ENCODE measurements at places on chromosomes 11 and 22. TPM values are rescaled to one million over a fixed set of nuclear protein-coding genes. Genes with fewer than 3 reads are reported as not detected.

DNA sequence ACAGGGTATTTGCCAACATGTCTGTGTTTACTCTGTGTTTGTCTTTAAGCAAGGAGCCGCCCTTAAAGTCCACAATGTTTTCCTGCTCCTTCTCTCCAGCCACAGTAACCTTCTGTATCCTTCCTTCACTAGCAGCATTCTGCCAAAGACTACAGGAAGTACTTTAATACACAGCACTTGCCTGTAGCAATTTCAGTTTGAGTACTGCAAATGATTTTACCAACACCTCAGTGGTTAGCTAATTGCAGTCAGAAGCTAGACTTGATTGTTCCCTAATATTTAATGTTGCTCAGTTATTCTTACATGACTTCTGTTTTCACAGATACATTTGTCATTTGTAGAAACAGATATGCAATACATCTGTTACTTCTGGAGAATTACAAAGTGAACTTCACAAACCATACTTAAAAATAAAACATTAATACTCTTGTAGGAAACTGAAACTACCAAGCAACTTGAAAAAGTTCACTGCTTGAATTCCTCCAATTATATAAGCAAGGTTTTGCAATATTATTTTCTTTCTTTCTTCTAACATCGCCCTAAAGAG lies 69.1 kb downstream of the FCHSD2 start:
- DNase-seq, result no peak

GRCh38 chr11:77071671-77072605 lies 5.2 kb downstream of the CAPN5 start:
- peak; percentile 10 for DNase-seq

DNA sequence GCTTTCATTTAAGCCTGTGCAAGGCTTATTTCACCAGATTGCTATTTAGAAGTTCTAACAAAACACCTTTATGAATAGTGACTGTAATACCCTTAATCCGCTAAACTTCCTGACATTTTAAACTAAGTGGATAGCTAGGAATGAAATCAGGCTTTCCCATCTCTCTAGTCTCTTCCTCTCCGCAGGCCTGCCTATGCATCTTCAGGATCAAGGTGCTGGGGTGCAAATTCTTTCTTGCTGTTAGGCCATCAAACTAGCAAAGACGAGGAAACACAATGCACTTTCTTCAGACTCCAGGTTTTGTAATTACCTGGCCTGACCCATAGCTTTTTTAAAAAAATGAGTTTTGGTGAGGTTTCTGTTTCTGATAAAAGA lies 149.4 kb downstream of the DBX1 start:
- no peak for DNase-seq

- no peak for DNase-seq
Measured at GRCh38 chr11:21364866-21365624, 695.7 kb downstream of the NELL1 start.

GRCh38 chr11:48101044-48101733 lies 115.4 kb upstream of the OR4B1 start:
- no peak for DNase-seq

- DNase-seq, result no peak
Measured at GRCh38 chr11:10490032-10490397, 35.0 kb downstream of the AMPD3 start.

- DNase-seq, result no peak
Measured at GRCh38 chr11:60838132-60838531, 3.8 kb upstream of the CCDC86 start.

DNA sequence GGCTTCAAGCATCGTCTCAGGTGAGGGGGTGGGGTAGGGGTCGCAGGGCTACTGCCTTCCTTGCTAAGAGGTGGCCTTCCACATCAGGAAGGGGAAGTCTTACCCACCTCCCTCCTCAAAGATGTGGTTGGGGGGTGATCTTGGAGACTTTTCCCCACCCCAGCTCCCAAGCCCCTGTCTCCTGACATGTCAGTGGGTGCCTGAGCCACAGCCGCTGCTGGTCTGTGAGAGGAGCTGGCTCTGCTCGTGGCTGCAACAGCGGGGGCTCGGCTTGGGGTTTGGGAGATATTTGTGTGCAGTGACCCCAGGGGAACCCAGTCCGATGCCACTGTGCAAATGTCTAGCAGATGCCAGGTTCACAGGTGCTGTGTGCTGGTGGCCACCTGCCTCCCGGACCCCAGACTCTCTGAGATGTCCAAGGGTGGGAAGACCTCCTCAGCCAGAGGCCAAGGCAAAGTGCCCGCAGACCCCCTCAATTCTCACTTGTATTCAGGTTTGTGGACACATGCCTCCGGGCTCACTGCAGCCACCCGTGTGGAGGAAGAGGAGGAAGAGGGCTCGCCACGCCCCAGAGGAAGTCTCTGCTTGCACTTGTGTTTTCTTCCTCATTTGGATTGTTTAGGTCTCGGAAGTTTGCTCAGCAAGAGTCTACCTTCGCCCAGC lies 1.9 kb downstream of the KCNQ1 start:
- DNase-seq, result peak; percentile 74

DNA sequence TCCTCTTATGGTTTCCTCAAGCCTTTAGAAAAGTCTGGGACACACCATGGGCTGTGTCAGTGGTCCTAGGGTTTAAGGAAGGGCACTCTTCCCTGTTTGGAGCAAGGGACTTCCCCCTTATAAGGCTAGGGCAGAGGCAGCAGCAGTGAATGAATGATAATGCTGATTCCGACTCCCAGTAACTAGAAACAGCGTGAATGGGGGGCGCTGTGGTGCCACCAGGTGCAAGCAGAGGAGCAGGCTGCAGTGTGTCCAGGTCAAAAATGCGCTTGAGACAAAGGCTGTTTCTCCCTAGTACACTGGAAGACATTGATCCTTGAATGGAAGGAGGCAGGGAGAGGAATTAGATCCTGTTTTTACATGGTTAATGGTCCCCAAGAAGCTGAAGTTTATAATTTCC lies 11.6 kb upstream of the RIC3 start:
- DNase-seq, result no peak

DNA sequence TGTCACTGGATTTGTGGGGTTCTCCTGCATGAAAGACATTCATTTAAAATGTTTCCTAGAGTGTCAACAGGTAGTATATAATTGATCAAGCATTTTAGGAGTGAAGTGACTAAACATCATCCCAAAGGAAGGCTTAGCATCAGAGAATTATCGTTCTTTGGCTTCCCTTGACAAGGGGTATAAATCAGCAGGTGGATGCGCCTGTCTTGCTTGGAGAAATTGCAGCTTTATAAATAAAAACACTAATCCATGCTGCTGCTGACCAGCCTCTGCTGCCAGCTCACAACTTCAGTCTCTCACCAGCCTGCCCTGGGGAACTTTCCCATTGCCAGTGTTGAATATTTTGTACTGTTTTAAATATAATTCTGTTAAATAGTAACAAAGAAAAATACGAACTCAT lies 1184.7 kb upstream of the TENM4 start:
- DNase-seq, result no peak

- DNase-seq, result no peak
Measured at GRCh38 chr22:21837248-21837979, 30.0 kb downstream of the MAPK1 start.

GRCh38 chr11:126823274-126823673 lies 177.3 kb downstream of the KIRREL3 start:
- no peak for DNase-seq

DBX1 gene
- not detected for total RNA-seq

ANKK1 gene
- total RNA-seq, result 0.23 TPM

KCNJ1 gene
- not detected for total RNA-seq

Measured in pancreas (tissue), 10 donors.